ENCODE measurements at places on chromosomes 3 and 15.

DNA sequence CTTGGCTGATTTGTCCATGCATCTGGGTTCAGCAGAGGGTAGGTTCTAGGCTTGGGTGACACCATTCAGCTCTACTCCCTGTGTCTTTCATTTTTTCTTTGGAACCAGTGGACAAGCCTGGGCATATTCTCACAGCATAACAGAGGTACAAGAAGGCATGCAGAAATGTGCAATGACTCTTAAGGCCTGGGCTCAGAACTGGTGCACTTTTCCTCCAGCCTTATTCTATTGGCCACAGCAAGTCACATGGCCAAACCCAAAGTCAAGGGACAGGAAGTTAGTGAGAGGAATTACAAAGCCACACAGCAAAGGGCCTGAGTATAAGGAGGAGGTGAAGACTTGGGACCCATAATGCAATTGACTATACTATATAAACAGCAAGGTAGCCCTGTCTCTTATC, 200.9 kb upstream of the CTDSPL start:
- no peak for DNase-seq

DNA sequence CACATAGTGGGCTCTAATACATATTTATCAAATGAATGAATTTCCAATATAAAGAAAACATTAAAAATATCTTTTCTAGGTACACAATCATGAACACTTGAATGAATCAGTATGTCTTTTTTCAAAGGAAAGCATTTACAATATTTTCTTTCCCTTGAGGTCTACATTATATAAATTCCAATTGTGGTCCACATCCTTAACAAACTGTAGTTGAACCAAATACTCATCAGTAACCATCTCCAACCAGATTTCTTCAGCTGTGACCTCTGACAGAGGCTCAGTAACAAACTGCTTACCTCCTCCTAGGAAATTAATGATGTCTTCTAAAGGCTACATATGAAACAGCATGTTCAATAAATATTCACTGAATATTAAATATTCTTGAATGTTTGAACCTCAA, 58.8 kb downstream of the CFAP20DC start:
- no peak for DNase-seq

DNA sequence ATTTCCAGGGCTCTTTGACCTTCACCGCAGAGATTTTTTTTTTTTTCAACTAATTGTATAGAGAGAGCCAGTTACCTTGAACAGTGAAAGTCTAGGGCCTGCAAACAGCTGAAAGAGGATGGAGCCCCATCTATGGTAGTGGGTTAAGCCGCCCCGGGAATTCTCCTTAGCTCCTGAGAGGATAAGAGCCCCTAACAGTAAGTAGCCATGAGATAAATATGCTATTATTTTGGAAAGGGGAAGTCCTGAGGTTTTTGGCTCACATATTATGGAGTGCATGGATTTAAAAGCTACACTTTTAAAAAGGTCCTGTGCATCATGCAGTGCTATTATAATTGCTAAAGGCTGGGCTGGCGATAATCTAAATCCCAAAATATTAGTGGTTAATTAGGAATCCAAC, 115.0 kb downstream of the FBN1 start:
- no peak for DNase-seq

DNA sequence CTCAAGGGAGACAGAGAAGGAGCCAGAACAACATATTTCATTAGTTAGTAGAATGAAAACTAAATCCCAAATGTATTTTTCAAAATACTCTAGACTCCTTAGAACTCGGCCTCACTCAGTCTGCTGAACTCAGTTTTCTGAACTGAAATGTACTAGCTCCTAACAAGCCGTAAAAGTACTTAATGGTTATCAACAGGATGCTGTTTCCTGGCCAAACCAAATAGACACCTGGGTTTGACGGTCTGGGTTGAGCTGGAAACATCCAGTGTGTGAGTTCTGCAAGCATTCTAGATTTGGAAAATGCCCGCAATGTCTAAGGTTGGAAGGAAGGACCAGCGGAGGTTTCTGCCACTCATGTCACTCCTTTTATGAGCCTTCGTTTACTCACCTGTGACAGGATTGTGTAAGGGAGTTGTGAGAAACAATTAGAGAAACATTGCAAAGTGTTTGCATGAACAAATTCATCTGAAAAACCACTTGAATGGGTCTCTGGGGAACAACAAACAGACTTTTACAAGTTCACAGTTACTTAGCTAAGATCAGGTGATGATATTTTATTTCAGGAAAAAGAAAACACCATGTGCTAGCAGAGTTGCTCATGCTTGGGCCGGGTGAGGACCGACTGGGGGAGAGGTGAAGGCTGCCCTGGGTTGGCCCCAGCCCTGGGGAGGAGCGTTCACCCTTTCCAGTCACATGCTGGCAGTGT, 151.0 kb downstream of the ALDH1A2 start:
- DNase-seq = no peak

DNA sequence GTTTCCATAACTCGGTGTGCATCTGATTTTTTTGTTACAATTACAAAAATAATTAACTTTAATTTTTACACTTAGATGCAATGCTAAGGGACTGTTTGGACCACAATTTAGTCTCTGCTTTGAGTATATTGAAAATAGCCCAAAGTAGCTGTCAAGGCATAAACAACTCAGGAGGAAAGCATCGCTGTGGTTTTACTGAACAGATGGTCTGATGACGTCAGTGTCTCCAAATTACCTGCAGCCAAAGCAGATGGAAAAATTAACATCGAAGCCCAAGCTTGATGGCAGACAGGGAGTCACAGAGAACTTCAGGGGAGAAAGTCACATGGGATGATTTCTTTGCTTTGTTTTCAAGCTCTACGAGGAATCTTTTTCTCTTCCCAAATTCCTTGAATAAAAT, 83.1 kb upstream of the PLCL2 start:
- DNase-seq = no peak

- no peak for DNase-seq
These were observed 52.4 kb downstream of the PDZRN3 start for GRCh38 chr3:73572368-73572767.

- no peak for DNase-seq
These were observed 36.6 kb upstream of the ALDH1A3 start for GRCh38 chr15:100842756-100843730.

GRCh38 chr3:63207066-63207590, 71.0 kb upstream of the SYNPR start:
- DNase-seq = no peak

- DNase-seq = no peak
These were observed 776.9 kb upstream of the ARPP21 start for GRCh38 chr3:34862456-34862855.

- no peak for DNase-seq
These were observed 65.5 kb downstream of the MYO1E start for GRCh38 chr15:59307165-59307537.

DNA sequence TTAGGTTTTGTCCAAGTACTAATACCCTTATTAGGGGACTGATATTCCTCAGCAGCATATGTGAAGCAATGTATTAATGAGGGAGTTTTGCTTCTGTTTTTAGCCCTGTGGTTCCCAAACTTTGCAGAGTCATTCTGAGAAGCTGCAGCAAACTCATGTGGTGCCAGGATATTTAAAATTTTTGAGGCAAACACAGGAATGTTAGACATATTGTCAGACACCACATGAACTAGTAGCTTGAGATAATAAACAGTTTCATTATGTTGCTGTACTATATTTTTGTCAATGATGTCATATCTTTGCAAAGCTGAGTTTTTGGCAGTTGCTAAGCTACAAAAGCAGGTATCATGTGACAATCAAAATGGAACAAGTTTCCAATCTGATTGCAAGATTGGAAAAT, 36.6 kb downstream of the ATP6V1A start:
- no peak for DNase-seq

- no peak for DNase-seq
These were observed 122.2 kb upstream of the WNT5A start for GRCh38 chr3:55609230-55609827.

GRCh38 chr3:142104763-142105162, 44.6 kb downstream of the TFDP2 start:
- no peak for DNase-seq

- peak; percentile 6 for DNase-seq
These were observed 50.4 kb downstream of the IL12A start for GRCh38 chr3:160038862-160039562.

DNA sequence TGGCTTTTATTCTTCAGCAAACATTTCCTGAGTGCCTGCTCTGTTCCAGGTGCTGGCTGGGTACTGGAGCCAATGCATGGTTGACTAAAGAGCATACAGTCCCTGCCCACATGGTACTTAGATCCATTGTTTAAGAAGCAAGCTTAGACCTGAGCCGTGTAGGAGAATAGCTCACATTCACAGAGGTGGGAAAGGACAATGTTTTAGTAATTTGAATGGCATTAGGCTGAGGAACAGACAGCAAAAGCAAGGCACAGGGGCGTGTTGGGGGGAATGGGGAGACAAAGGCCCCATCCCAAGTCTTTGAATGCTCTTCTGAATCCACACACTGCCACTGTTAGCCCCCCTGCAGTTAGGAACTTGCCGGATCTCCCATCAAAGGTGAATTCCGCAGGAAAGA, 388.2 kb upstream of the RGMA start:
- no peak for DNase-seq

DNA sequence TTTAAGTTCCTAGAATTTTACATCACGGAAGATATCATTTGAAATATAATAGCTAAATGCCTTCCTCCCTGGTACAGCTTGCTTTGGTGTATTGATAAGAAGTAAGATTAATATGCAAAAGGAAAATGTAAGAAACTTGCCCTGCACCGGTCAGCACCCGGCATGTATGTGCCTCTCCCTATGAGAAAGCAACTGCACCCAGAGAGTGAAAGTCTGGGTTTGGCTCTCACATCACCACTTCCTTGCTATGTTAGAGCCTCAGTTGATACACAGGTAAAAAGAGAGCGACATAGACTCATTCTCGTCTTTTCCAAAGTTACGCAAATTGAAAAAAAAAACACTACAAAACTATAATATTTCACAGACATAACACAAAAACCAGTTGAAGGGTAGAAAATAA, 96.7 kb downstream of the FOXP1 start:
- no peak for DNase-seq

GRCh38 chr3:169923831-169924230, 12.5 kb downstream of the SAMD7 start:
- no peak for DNase-seq

DNA sequence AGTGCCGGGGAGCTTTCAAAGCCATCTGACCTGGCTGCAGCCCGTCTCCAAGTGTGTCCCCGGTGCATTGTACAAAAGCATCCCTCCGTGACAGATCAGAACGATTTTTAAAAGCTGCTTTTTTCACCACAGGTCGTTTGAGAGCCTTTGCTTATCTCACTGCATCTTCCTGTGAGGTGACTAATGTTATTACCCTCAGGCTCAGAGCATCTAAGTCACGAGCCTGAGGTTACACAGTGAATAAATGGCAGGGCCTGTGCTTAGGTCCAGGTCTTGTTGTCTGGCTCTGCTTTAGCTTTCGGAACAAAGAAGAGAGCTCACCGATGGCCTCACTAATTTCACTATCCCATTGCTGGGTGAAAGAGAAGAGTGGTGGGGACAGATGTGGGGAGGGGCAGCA, 83.3 kb downstream of the SEC22A start:
- no peak for DNase-seq

GRCh38 chr3:185900228-185900627, 37.6 kb downstream of the TRA2B start:
- no peak for DNase-seq

DNA sequence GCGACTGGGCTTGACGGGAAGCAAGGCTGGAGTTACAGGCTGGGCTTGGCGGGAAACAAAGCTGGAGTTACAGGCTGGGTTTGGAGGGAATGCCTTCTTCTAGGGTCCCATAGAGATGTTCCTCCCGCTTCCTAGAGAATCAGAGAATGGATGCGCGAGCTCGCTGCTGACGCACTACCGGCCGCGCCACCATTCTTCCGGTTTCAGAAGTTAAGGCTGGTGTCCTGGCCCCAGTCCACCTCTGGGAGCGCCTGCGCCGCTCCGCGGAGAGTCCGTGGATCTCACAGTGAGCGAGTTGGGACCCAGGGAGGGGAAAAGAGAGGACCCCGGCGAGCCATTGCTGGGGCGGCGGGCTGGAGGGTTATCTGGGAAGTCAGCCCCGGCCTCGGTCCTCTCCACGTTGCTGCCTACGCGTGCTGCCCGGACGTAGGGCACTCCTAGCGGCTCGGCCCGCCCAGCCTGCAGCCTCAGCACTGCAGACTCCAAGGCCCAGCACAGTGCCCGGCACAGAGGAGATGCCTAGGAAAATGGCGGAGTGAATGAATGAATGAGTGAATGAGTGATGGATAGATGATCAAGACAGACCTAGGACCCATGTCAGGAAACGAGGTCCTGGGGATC, at the start of gene ZNF502:
Gene ZNF502 (plus strand): TSS at position 206 of the 621 bp plus-strand sequence. CDS start 7,602 bp downstream, outside the sequence.
- DNase-seq = peak; percentile 74

DNA sequence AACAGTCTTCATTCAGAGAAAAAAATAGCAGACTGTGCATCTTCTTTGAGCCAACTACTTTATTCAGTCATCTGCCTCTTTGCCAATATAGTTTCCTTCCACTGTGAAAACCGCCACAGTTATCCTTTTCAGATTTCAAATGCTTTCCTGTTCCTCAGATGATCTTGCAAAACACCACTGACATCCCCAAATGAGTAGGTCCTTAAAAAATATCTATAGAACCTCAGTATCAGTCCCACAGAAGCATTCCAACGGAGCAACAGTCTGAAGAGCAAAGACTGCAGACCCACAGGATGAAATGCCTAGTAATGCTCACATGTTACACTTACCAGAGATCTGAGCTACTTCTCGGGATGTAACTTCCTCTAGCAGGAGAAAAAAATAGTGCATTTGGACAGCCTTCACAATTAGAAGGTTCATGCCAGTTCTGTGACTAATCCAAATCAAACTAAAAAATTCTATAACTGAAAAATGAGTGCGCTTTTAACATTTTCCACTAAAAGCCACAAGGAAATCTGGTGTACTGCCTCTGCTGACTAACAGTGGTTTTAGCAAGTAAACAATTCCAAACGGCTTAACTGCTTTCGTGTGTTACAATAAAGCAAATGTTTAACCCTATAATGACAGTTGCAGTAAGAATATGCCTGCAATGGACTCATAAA, at the start of gene ANKRD28:
Gene ANKRD28 (minus strand): TSS at position 338 of the 662 bp plus-strand sequence. CDS start 1,458 bp downstream, outside the sequence.
- DNase-seq = peak; percentile 18

GRCh38 chr3:134993011-134993410, 198.0 kb downstream of the EPHB1 start:
- no peak for DNase-seq

GRCh38 chr3:71680603-71681002, 44.6 kb downstream of the EIF4E3 start:
- no peak for DNase-seq

- no peak for DNase-seq
These were observed 8.6 kb downstream of the TLE3 start for GRCh38 chr15:70088887-70089691.

DNA sequence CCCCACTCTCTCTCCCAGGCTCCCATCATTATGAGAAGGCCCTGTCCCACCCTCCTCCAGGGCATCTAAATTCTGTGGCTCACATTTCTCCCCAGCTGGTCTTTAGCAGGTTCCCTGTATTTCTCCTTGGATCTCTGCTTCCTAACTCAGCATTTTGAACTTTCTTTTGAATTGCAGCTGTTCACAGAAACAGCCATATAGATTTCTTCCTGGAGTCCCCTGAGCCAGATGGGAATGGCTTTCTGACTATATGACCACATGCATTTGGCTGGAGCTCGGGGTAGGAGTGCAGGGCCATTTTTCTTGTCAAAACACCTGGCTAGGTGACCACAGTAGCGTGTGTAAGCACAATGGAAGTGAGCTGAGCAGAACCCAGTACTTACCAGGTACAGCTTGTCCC, 22.0 kb downstream of the RBP2 start:
- DNase-seq = no peak
